M059J (cell line): ENCODE measurements at places on chromosomes 7 and 10.
A peak's percentile ranks its signal among the peaks of the same experiment; 100 is the strongest.

GRCh38 chr7:141416650-141417270, 134.4 kb upstream of the AGK start:
- DNase-seq = no peak

DNA sequence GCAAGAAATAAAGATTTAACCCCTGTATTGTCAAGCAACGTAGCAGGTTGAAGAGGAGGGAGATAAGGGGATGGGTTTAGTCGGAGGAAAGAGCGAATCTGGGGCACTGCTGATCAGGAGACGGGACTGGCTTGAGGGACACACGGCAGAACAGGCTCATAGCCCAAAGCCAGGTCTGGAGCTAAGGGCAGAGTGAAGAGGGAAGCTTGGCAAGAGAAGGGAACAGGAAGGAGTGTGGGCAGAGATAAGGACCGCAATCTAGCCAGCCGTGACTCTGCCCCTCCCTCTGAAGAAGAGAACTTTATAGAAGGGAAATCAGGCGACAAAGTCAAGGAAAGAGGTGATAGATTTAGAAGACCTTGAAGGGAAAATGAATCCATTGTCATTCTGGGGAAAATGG, 67.6 kb downstream of the CAV1 start:
- no peak for DNase-seq

- no peak for DNase-seq
Observed at GRCh38 chr7:124738639-124739038, 27.0 kb downstream of the GPR37 start.

GRCh38 chr10:60304829-60305379, 84.8 kb downstream of the ANK3 start:
- no peak for DNase-seq

DNA sequence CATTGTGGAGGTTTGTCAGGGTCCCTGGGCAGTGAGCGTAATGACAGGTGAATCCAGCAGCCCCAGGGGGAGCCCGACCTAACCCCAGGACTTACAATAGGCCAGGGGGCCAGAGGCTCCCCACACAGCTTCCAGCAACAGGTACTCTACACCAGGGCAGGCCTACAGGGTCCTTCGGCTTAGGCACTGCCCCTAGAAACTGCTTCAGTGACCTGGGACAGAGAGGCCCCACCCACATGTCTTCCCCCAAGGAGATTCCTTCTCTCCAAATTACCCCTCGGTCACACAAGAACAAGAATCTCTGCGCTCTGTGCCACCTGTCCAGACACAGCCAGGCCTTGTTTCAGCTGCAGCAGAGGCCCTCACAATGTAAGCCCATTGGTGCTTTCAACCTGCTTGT, 24.4 kb downstream of the SKIDA1 start:
- no peak for DNase-seq

DNA sequence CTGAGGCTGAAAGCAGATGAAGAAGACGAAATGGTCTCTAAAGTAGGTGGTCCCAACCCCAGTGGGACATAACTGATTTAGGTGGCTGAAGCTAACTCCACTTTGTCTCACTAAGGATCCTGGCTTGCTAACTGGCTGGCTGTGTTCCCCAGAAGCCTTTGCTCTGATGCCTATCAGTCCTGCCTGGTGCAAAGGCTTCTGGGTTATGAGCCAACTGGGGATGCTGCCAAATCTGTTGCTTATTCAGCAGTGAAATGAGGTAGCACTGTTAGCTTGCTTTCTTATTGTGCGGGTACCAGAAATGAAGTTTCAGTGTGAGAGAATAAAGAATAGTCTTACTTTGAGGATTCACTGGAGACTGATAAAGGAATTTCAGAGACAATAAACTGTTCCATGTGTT, 18.1 kb downstream of the PRKG1 start:
- peak; percentile 44 for DNase-seq

DNA sequence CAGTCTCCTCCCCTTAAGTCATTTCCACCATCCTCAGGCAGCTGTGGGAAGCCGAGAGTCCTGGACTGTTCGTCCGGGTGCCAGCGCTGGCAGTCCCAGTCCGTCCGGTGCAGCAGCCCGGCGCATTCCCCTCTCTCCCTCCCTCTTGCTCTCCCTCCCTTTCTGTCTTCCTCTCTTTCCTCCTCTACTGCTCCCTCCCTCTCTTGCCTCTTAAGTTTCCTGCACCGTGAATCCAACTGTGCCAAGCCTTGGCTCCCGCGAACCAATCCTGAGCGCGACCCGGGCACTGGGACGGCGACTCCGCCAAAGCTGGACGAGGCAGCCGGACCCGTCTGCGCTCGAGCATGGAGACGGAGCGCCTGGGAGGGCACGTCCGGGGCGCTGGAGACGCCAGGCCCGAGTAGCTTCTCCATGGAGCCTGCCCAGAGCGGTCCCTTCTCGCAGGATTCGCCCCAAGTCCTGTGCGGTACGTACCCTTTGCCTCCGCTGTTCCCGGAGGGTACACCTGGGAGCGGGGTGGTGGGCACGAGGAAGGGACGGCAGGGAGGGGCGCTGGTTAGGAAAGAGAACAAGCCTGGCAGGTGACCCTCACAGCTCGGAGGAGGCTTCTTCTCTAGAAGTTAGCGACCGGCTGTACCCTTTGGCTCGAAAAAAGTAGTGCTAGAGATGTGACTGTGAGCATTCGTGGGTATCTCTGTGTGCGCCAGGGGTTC, 1.0 kb downstream of the NXPH1 start:
- no peak for DNase-seq

DNA sequence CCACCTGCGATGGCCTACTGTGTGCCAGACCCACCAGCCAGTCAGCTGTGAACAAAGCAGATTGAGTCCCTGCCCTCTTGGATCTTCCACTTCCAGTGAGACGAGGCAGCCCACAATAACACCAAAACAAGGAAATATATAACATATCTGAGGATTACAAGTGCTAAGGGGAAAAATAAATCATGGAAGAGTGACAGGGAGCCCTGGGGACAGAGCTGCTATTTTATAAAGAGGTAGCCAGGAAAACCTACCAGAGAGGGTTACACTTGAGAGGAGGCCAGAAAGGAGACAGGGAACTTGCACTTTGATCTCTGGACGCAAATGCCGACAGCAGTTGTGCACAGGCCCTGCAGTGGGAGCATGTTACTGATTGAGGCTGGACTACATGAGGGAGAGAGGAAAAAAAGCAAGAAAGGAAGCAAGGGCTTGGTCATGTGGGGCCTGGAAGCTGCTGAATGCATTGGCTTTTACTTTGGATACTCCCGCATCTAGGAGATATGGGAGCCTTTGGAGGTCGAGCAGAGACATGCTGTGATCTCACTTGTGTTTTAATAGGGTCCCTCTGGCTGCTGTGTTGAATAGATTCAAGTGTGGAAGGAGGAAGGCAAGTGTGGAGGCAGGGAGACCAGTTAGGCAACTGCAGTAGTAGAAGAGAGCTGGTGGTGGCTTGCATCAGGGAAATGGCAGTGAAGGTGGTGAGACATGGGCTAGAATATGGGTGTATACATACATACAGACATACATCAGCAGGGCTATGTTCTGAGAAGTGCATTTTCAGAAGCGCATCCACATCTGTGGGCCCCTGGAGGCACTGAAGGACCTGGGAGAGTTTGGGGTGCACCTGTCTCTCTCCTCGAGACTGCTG, 26.2 kb downstream of the MINDY4 start:
- DNase-seq = no peak

DNA sequence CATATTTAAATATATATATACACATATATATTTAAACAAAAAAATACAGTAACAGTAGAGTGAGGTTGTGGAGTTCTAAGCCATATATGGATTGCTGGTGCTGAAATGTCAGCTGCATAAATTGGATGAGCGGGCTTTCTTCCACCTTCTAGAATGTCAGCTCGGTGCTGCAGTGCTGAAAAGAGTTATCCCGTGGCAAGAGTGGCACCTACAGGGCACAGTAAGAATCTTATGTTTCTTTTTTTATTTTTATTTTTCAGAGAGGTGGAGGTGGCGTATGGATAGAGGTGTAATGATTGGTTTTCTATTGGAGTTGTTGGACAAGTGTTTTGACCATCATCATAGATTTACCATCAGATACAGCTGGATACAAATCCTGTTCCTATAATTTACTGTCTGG, 86.2 kb upstream of the DYNC1I1 start:
- DNase-seq = peak; percentile 67

- DNase-seq = no peak
Observed at GRCh38 chr10:59698326-59698725, 11.3 kb downstream of the SLC16A9 start.

GRCh38 chr7:70466725-70467364, 665.1 kb upstream of the GALNT17 start:
- no peak for DNase-seq

DNA sequence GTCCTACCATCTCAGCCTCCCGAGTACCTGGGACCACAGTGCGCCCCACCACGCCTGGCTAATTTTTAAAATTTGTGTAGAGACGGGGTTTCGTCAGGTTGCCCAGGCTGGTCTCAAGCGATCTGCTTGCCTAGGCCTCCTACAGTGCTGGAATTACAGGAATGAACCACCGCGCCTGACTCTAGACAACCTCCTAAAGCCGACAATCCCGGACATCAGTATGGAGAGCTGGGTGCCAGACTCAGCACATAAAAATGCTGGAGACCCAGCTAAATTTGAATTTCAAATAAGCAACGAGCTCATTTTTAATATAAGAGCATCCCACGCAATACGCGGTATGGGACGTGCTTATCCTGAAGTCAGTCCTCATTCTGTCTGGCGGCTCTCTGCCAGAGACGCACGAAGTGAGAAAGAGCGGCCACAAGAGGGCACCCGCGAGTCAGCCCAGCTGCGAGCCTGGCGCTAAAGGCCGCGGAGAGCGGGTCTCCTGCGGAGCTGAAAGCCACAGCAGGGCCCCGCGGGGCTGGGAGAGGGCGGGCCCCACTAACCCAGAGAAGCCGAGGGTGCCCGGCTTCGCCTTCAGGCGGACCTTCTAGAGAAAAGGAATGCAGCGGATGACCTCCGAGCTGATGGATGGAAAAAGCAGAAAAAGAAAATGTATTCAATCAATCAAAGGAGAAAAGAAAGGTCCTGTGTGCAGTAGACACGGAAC, 7.0 kb downstream of the CALY start:
- DNase-seq = peak; percentile 75

DNA sequence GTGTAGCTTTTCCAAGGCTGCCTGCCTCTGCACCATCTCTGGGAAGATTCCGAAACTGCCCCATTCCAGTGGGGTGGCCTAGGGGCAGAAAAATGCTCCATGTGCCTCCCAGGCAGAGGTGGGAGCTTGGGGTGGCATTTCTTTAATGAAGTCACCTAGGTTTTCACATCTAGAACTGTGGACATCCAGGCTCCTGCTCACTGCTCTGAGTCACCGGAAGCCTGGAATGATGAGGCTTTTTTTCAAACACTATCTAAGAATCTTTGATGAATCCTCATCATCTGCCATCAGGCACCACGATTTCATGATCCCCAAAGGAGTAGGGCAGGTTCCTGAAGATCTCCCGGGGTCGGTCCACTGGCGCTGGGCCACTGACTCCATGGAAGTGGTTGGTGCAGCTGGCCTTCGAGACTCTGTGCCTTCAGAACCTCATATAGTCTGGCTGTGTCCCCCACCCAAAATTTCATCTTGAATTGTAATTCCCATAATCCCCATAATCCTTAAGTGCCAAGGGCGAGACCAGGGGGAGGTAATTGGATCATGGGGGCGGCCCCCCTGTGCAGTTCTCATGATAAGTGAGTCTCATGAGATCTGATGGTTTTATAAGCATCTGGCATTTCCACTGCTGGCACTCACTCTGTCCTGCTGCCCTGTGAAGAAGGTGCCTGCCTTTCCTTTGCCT, 37.1 kb downstream of the MTURN start:
- peak; percentile 91 for DNase-seq

DNA sequence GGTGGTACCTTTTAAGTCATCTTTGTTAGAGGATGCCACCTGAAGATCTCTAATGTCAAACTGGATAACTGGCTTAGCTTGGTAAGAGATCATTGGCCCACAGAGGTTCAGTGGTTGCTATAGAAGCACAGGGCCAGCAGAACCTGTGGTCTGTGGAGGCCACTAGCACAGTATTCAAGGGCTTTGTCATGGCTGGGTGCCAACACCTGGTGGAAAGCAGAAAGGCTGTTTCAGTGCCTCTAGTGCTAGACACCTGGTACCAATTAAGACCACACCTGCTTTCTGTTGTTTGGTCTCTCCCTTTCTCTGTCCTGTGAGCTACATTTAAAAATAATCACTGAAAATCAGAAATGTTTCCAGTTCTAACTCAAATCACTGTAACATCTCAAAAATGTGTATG, 10.0 kb upstream of the PCGF5 start:
- peak; percentile 14 for DNase-seq

GRCh38 chr10:125159486-125159931, 854 bp downstream of the CTBP2 start:
- peak; percentile 19 for DNase-seq

DNA sequence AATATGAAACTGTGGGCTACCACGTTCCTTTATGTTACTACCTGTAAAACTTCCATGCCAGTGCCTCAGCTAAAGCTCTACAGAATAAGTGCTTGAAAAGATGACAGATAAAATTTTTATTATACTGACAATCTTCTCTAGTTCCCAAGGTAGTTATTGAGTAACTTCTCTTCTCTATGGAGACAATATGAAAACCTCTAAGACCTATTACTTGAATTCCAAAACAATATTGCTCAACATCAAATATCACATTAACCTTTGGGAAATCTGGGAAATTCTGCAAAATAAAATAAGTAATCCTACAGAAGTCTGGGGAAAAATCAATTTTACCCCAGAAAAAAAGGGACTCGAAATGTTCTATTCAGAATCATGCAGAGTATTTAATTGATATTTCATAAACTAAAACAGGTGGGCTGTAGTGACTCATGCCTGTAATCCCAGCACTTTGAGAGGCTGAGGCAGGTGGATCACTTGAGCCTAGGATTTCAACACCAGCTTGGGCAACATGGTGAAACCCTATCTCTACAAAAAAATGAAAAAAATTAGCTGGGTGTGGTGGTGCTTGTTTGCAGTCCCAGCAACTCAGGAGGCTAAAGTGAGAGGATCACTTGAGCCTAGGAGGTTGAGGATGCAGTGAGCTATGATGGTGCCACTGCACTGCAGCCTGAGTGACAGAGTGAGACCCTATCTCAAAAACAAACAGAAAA, 23.8 kb upstream of the ANK3 start:
- DNase-seq = no peak

DNA sequence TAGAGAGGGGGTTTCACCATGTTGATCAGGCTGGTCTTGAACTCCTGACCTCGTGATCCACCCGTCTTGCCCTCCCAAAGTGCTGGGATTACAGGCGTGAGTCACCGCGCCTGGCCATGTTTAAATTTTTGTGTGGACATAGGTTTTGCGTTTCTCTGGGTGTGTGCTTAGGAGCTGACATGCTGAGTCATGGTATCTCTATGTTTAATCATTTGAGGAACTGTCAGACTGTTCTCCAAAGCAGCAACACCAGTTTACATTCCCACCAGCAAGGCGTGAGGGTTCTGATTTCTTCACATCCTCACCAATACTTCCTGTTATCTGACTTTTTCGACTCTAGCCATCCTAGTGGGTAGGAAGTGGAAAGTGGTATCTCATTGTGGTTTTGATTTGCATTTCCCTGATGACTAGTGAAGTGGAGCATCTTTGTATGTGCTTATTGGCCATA, 153.7 kb downstream of the DNAJB6 start:
- peak; percentile 89 for DNase-seq
